Skeletal muscle cell (primary cell): ENCODE measurements at places on chromosomes 5 and 9.

GRCh38 chr9:68747043-68747533 lies 42.0 kb downstream of the PIP5K1B start:
- DNase-seq = no peak

DNA sequence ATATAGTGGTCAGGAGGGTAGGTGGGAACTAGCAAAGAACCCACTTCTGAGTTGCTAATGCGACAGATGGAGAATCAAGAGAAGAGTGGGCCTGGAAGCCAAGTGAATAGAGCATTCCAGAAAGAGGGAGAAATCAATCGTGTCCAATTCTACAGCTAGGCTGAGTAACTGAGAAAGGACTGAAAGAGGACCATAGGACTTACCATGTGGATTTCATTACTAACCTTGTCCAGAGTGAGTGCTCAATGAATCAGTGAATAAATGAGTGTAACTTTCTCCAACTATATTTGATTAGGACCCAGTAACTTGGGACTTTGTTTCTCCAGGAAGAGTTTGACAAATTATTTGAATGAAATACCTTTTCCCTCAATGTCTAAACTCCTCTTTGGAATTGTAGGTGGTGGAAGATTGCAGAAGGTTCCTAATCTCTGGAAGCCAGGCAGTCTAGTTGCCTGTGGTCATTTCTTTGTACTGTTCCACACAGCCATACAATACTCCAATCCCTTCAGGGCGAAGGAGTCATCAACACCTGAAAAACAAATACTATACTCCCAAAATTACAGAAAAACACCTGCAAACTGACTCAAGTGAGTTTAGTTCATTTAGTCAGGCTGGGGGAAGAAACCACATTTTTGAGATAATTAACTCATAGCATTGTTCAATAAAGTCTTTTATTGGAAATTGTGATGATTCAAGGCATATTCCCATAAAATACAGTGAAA lies 2.6 kb upstream of the F2RL1 start:
- no peak for DNase-seq

- DNase-seq = no peak
Measured at GRCh38 chr9:84278130-84278529, 62.4 kb downstream of the SLC28A3 start.

- DNase-seq = no peak
Measured at GRCh38 chr5:56676091-56676768, 139.1 kb upstream of the MAP3K1 start.

DNA sequence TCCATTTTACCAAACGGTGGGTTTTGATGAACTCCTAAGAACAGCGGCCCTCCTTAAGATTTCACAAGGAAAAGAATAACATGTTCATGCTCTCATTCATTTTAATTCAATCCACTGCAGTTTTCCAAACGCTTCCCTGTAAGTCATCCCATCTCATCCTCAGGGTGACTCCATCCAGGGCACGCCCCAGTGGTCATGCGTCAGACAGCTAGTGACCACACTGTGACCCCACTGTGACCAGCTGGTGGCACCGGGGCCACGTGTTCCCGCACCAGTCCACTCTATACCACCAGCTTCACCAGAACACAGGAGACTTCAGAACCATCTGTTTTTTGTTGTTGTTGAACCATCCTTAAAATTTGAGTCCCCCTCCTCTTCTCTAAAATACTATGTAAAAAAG lies 14.3 kb downstream of the ATPSCKMT start:
- no peak for DNase-seq

DNA sequence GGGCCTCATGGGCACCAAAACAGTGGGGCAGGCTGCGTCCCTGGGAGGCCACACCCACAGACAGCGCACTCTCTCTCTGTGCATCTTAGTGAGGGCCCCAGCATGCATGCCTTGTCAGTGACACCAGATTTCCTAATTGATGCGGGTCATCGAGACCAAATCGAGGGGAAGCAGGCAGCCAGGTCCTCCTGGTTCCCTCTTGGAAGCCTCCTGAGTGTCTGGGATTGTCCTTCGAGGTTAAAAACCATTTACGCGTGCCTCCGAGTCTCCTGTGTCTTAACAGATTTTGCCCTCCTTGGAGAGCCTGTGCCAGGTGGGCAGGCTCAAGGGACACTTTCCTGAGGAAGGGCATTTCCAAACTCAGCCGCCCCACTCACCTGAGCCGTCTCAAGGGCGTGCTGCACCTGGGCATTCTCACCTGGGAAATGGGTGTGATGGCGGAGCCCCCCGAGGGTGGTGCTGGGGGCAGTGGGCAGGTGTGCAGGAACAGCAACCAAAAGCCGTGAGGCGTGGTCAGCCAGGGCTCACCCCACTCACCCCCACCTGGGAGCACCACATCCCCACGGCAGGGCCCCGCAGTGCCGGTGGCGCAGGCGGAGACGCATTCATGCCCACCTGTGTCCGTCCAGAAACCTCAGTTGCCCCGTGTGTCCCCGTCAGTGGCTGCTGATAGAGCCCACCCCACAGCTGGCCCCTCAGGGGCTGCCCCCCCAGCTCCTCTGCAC lies 2.7 kb downstream of the SLC6A19 start:
- DNase-seq = no peak

- DNase-seq = no peak
Measured at GRCh38 chr5:135236908-135237747, 161.9 kb downstream of the MACROH2A1 start.

- no peak for DNase-seq
Measured at GRCh38 chr5:136638084-136638483, 272.7 kb upstream of the TRPC7 start.

DNA sequence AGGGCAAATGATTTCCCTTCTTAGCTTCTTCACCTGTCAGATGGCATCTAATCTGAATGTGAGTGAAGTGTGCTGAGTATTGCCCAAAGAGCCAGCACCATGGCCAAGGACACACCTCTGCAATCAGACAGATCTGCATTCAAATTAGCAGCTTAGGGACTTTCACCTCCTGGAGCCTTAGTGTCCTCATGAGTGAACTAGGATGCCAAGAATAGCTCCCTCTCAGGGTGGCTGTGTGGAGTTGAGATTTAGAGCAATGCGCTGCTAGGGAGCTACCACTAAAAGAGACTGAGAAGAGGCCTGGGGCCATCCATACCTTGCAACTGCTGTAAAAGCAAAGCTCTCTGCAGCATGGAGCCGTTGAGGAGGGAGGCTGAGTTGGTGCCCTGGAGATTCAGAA lies 1.4 kb downstream of the CIZ1 start:
- no peak for DNase-seq

GRCh38 chr5:78113689-78114264 lies 180.7 kb downstream of the AP3B1 start:
- DNase-seq = no peak

DNA sequence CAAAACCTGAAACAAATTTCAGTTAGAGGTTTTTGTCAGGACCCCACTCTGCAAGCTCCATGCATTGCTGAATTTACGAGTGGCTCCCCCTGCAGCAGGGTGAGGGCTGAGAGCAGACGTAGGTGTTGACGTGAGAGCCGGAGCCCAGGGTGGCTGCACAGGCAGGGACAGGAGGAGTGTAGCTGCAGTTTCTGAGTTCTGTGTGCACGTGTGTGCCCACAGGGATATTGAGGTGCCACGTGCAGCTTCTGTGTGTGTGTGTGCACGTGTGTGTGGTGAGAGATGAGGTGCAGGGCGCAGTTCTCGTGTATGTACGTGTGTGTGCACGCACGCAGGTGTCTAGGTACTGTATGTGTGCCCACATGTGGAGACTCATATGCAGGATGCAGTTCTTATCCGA lies 14.6 kb downstream of the PLEKHG4B start:
- DNase-seq = no peak

DNA sequence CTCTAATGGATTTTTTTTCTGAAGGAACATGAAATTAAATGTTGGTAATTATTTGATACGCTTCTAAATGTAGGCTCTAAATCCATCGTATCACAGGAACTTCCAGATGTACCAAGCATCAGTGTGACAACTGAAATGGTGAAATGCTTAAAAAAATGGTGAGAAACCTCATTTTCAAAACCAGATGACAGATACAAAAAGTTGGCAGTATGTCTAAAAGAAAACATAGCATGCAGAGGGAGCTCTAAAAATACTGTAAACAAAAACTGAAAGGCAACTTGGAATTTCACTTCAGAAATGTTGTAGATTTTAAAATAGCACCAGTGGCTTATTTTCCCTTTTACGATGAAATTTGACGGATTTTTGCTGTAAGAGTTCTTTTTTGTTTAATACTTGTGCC lies 1043.6 kb upstream of the WWC1 start:
- DNase-seq = no peak

GRCh38 chr9:16352251-16352650 lies 518.2 kb downstream of the BNC2 start:
- no peak for DNase-seq

DNA sequence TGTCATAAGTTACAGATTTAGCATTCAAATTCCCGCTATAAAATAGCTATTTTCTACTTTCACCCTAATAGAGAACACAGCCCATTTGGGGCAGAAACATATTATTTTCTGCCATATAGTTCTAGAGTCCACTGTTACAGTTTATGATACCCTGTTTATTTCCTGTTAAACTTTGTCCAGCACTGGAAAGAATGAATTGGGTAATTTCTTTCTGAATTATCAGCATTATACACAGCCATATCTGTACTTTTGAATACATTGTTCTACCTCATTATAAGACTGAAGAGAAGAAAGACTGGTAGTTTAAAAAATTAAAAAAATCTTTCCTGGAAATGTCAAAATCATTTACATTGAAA lies 332.1 kb downstream of the DIRAS2 start:
- DNase-seq = no peak

DNA sequence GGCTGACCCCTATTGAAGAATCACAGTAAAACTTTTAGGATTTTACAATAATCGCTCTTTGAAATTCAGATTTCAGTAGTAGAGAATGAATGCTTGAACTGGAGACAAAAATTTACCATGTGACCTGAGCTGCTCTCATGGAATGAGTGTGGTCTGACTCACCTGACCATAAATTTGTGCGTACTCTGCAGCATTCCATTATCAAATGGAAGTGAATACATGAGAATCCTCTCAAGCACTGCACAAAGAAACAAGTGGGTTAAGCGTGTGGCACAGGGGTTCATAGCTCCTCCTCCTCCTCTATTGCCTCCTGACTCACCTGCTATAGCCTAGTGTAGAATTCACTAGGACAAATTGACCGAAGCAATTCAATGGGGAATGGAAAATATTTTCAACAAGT lies 269.8 kb upstream of the CDH9 start:
- peak; percentile 32 for DNase-seq

GRCh38 chr9:37921546-37922300 lies 17.8 kb upstream of the SLC25A51 start:
- peak; percentile 39 for DNase-seq

DNA sequence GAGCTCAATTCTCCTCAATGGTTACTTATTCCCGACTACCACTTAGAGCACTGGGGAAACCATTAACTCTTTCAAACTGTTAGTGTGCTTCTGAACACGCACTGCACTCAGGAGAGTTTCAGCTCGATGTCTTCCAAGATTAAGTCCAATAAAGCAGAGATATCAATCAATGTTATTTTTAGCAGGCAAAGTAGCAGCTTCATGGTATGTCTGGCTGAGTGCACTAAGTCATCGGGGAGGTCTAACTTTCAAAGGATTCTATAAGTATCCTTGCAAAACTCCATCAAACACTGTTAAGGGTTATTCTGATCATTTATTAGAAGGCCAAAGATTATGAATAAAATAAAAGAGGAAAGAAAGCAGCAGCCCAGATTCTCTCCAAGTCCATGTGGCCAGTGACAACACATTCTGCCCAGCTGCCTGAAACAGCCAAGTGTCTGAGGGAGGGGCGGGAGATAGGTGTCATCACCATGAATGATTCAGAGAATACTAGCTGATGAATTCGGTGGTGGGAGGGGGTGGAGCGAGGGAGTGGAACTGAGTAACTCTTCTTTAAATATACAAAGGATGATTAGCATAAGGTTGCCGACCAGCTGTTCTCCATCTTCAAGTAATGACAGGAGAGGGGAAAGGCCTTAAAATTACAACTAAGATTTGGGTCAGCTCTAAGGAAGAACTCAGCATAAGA lies 21.3 kb downstream of the NREP start:
- DNase-seq = peak; percentile 95

DNA sequence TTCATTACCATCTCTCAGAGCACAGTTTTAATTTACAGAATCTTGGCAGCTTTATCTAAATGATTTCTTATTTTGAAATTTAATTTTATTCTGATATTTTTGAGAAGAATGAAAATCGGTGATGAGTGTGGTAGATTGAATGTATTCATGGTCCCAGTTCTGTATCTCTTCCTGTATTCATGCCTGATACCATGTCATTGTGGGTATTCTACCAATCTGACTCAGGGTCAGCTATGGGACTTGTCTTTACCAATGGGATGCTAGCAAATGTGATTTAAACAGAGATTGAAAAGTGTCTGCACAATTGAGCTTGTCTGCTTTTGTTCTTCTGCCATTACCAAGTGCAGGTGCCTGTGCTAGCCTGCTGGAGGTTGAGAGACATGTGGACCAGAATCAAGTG lies 17.8 kb upstream of the ZNF618 start:
- no peak for DNase-seq

GRCh38 chr5:114391321-114391720 lies 29.5 kb downstream of the KCNN2 start:
- DNase-seq = no peak

- DNase-seq = peak; percentile 22
Measured at GRCh38 chr5:124410539-124411488, 335.6 kb downstream of the ZNF608 start.

- DNase-seq = no peak
Measured at GRCh38 chr5:58199087-58199486, 260.8 kb downstream of the PLK2 start.

DNA sequence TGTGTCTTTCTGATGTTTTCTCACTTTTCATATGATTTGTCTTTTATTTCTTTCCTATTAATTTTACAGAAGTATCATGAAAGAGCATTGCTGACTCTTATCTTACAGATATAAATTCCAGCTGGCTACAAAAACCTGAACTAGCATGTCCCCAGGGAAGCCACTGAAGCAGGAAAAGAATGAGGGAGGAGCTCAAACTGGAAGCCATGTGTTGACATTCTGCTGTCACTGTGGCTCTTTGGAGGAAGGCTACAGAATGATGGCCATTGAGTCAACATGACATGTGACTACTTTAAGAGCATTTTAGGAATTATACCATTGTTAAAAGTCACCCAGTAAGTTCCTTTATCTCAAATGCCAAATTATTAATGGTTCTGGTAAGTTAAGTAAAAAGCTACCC lies 638.3 kb upstream of the DMAC1 start:
- DNase-seq = no peak

DNA sequence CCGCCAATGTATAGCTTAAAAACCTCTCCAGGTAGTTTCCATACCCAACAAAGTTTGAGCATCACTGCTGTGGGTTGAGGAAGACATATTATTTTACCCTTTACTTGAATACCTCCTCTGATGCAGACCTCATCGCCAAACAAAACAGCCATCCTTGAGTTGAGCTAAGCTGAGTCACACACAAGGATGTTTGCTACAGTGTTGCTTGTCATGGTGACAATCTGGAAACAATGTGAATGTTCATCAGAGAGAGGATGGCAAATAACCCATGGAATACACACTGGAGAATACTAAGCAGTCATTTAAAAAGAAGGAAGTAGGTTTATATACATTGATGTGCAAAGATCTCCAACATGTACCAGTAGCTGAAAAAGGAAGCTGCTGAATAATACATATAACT lies 41.1 kb upstream of the TCF7 start:
- no peak for DNase-seq
